NB4 (cell line): ENCODE measurements at places on chromosomes 11 and 22.

GRCh38 chr11:72231396-72232259, 7.1 kb downstream of the INPPL1 start:
- DNase-seq: no peak

GRCh38 chr11:93560199-93560932, 17.2 kb upstream of the SMCO4 start:
- no peak for DNase-seq

DNA sequence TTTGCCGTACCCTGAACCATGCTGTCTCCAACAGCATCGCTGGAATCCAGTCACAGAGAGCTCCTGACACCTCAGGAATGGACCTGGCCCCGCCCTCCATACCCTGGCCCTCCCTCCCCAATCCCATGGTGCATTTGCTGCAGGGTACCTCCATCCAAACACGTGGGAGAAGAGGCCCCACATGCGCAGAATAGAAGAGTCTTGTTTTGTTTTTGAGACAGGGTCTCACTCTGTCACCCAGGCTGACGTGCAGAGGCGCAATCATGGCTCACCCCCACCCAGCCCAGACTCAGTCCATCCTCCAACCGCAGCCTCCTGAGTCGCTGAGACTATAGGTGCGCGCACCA, 2.3 kb upstream of the PNPLA2 start:
- no peak for DNase-seq

DNA sequence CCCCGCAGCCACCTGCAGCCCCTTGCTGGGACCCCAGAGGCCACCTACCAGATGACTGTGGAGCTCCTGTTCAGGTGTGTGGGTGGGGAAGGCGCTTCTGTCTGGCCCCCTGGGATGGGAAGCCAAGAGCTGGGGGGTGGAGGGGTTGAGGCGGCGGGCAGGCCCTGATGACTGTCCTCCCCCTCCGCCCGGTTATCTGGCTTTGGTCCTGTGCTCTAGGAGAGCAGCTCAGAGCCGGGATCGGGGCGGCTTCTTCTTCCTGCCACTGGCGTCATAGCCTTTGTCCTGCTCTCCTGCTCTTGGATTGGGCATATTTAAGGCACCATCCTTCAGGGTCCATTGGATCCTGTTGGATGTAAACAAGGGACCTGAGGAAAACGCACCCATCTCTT, 38.4 kb downstream of the TPCN2 start:
- no peak for DNase-seq

DNA sequence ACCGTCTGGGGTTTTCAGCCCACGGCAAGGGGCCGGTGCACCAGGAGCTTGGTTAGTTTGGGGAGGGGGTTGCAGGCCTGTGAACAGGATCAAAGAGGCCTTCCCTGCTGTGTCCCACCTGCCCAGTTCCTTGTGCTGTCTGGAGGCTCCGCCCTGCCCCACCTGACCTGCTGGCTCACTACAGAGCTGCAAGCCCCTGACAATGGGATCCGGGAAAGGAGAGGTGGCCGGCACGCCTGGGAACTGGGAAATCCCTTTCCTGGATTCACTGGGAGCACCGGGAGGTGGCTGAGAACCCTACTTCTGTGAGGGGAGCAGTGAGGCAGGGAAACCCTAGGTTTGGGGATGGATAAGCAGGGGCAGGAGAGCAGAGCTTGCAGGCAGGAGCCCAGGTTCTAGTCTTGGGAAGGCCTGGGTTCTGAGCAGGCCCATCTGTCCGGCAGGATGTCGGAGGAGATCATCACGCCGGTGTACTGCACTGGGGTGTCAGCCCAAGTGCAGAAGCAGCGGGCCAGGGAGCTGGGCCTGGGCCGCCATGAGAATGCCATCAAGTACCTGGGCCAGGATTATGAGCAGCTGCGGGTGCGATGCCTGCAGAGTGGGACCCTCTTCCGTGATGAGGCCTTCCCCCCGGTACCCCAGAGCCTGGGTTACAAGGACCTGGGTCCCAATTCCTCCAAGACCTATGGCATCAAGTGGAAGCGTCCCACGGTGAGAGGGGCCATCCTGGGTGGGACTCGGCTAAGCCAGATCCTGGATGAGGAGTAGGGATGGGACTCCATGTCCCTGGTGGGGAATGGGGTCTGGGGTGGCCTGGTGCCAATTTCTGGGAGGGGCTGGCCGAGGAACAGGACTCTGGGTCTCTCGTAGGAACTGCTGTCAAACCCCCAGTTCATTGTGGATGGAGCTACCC, 786 bp downstream of the CAPN1 start:
- DNase-seq: no peak

- DNase-seq: no peak
Observed at GRCh38 chr22:24953384-24954113, 1.0 kb downstream of the KIAA1671 start.
